Smooth muscle cell of bladder (primary cell): ENCODE measurements at places on chromosomes 3 and 15. TPM values are rescaled to one million over a fixed set of nuclear protein-coding genes. Genes with fewer than 3 reads are reported as not detected.

GOLGA8S gene
- total RNA-seq, result under 0.01 TPM in 2 replicates

MKRN3 gene
- total RNA-seq, result 0.28 and 1.4 TPM in 2 replicates

MUC20 gene
- total RNA-seq, result 0.57 and 0.74 TPM in 2 replicates

ITPR1 gene
- total RNA-seq, result 68.1 and 84.8 TPM in 2 replicates

PLA2G4F gene
- total RNA-seq, result not detected in 2 replicates

HPS3 gene
- 20.3 and 26.9 TPM in 2 replicates for total RNA-seq

ADAMTSL3 gene
- 0.14 and 0.18 TPM in 2 replicates for total RNA-seq

GATA2 gene
- 1.4 and 1.8 TPM in 2 replicates for total RNA-seq

COL6A5 gene
- not detected in 2 replicates for total RNA-seq

BSN gene
- total RNA-seq, result under 0.01 TPM in 2 replicates

GOLGA8T gene
- total RNA-seq, result 0.14 TPM in 1 of 2 replicates, not detected in the other

CIB2 gene
- 2.0 and 2.4 TPM in 2 replicates for total RNA-seq

FBXL22 gene
- 0.57 and 1.4 TPM in 2 replicates for total RNA-seq

TNNC1 gene
- 1.00 and 1.8 TPM in 2 replicates for total RNA-seq

KLF15 gene
- 3.1 and 3.6 TPM in 2 replicates for total RNA-seq

GOLGA8N gene
- 3.1 and 4.4 TPM in 2 replicates for total RNA-seq

BCHE gene
- 0.28 and 1.6 TPM in 2 replicates for total RNA-seq

RLBP1 gene
- total RNA-seq, result not detected in 2 replicates

ZNF660 gene
- 2.1 and 2.6 TPM in 2 replicates for total RNA-seq

ACSBG1 gene
- total RNA-seq, result not detected in 2 replicates

PLSCR2 gene
- not detected in 2 replicates for total RNA-seq

TRPM1 gene
- total RNA-seq, result not detected in 2 replicates

LARP6 gene
- total RNA-seq, result 42.6 and 61.3 TPM in 2 replicates

TYRO3 gene
- total RNA-seq, result 4.0 and 4.3 TPM in 2 replicates

POTEB3 gene
- total RNA-seq, result not detected in 2 replicates

CYP1A2 gene
- total RNA-seq, result not detected in 2 replicates
